ENCODE measurements at places on chromosomes 6 and 20. TPM values are rescaled to one million over a fixed set of nuclear protein-coding genes. Genes with fewer than 3 reads are reported as not detected.
A peak's percentile ranks its signal among the peaks of the same experiment; 100 is the strongest.

- peak overlapping the region; percentile 85 for H3K4me3 ChIP-seq
- no peaks in the 10 kb centered on the region for H3K36me3 ChIP-seq
Observed at GRCh38 chr6:111086685-111087084, 618 bp upstream of the SLC16A10 start.

GRCh38 chr6:32522302-32523047 lies 7.6 kb downstream of the HLA-DRB5 start:
- no peak overlapping the region for H3K27ac ChIP-seq
- H3K4me3 ChIP-seq: peak overlapping the region; percentile 85
- no peaks in the 10 kb centered on the region for H3K36me3 ChIP-seq
- peaks cover 83% of the 10 kb centered on the region for H3K27me3 ChIP-seq
- H3K4me1 ChIP-seq: peaks cover 9% of the 10 kb centered on the region

- no peak overlapping the region for H3K27ac ChIP-seq
- no peaks in the 10 kb centered on the region for H3K27me3 ChIP-seq
- H3K4me3 ChIP-seq: no peak overlapping the region
- DNase-seq: no peak
- peaks cover 11% of the 10 kb centered on the region for H3K36me3 ChIP-seq
Observed at GRCh38 chr6:18681832-18682503, 294.8 kb downstream of the RNF144B start.

SLC17A1 gene
- total RNA-seq: not detected

COL21A1 gene
- not detected for total RNA-seq

GRCh38 chr6:169142538-169142844 lies 111.2 kb downstream of the THBS2 start:
- no peaks in the 10 kb centered on the region for H3K27me3 ChIP-seq
- DNase-seq: no peak
- peak overlapping the region; percentile 16 for H3K27ac ChIP-seq
- H3K36me3 ChIP-seq: no peaks in the 10 kb centered on the region

- H3K27ac ChIP-seq: peak overlapping the region; percentile 39
- no peak overlapping the region for H3K4me3 ChIP-seq
- peaks cover 10% of the 10 kb centered on the region for H3K4me1 ChIP-seq
- no peaks in the 10 kb centered on the region for H3K27me3 ChIP-seq
- DNase-seq: no peak
Observed at GRCh38 chr6:17907406-17908229, 79.8 kb downstream of the KIF13A start.

GRCh38 chr20:4369798-4370124 lies 351.9 kb upstream of the PRND start:
- no peaks in the 10 kb centered on the region for H3K27me3 ChIP-seq
- H3K27ac ChIP-seq: no peak overlapping the region
- H3K36me3 ChIP-seq: no peaks in the 10 kb centered on the region

JPH2 gene
- total RNA-seq: 0.07 TPM
